ENCODE measurements at places on chromosomes 2 and 18.

DNA sequence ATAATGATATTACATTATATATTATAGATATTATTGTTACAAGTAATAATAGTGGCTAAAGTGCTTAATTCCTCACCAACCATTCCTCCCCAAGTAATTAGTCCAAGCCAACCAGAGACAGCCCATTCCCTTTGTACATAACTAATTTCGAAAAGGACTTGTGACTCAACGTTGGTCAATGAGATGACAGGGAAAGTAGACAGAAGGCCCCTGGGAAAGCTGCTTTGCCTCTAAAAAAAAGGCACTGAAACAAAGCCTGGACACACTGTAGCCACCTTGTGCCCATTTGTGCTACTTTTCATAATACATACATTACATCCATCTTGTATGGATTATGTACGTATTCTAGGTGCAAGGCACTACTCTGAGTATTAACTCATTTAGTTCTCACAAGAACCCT lies 28.8 kb downstream of the COLEC12 start:
- no peak for DNase-seq

DNA sequence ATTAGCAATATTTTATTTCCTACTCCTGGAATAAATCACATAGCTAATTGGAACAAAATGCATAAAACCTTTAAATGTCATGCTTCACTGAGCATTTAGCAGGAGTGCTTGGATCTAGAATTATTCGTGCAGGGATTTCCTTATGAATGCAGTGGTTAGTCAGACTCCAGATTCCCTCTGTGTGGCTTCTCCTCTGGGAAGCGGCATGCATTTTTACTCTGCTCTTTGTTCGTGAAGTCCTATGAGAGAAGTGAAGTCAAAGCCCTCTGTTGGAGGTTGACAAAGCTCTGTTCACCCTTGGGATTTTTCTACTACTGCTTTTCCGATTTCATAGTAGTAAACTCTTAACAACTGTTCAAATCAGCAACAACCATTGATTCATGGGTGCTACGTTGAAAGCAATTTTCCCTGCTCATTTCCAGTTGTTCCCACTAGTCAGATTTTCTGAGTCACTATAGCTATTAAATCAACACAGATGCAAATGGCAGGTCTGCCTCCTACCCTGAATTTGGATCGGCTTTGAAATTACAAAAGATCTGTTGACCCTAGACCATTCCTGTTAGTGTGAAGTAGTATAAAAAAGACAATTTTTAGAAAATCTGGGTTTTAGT lies 461.7 kb downstream of the STK39 start:
- DNase-seq: no peak

DNA sequence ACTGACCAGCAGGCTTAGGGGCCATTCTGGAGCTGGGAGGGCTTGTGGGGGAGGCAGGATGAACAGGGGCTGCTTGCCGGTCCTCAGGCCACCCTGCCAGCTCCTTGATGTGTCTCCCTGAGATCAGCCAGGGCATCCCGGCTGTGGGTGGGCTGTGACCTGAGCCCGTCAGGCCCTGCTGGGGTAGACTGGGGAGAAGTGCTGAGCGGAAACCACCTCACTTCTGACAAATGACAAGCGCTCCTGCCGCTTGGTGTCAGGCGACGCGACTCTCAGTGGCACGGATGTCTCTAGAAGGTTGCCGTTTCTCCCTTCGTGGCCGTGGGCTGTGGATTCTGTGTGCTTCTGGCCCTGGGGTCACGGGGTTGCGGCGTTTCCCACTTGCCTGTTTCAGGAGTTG lies 45.7 kb downstream of the NFATC1 start:
- DNase-seq: no peak

- DNase-seq: no peak
These were observed 117.4 kb downstream of the NEB start for GRCh38 chr2:151616760-151617339.

GRCh38 chr2:230696670-230697069 lies 16.0 kb upstream of the CAB39 start:
- DNase-seq: no peak

DNA sequence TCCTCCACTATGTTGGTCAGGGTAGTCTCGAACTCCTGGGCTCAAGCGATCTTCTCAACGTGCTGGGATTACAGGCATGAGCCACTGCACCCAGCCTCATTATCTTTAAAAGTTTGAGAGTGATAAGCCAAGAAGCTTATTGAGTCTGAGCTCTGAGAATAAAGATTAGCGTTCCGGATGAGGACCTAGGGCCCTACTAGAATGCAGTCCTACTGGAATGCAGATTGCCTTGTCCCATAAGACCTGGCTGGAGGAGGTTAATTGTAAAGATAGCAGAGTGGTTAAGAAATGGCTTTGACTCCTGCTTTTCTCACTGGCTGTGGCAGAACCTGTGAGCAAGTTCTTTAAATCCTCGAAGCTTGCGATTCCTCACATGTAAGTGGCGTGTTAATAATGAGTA lies 4.0 kb downstream of the VWA3B start:
- DNase-seq: peak; percentile 66

DNA sequence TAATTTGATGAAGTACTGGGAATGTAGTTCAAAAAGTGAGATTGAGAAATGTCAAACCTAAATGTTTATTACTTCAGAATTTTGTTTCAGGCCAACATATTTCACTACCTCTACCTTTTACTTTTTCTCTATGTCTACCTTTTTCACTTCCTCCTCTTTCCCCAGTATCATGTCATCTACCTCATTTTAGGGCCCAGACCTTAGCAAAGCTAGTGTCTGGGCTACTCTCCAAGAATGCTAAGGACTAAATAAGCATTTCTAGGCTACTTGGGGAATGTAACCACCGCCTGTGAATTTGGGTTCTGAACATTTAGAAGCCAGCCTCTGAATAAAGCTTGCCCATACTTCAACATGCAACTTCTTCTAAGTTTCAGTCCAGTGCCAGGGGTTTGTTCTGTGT lies 330.4 kb downstream of the SLC4A3 start:
- DNase-seq: no peak

DNA sequence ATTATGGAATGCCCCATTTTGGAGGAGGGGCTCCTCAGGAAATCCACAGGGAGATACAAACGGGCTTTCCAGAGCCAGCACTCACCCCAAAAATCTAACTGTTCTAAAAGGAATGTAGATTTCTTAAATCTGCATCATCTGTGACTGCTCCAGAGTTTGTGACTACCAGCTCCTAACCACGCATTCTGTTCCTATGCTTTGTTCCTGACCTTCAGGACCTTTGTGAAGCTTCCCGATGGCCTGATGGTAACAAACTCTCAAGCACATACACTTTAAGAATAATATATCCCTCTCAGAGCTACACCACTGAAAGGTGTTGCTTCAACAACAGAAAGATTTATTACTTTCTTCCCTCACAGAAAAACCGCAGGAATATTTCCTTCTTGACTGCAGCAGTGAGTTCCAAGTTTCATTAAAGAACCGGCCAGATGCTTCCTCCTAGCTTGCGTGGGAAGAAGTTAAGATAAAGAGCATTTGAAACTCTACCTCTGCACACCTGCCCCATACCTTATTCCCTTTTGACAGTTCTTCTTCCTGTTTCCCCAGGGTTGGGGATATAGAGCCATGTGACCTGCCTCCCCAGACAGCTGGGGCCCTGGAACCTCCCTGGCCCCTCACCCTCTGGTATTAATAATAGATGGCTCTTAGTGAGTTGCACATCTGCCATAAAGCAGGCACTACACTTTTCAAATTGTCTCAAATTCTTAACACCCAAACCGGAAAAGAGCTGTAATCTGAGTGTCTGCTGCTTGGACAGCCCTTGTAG lies 40.2 kb upstream of the EML4 start:
- DNase-seq: peak; percentile 42

Data from WERI-Rb-1 (cell line).